Fibroblast of the conjunctiva (primary cell): ENCODE measurements at places on chromosomes 12 and 14.

GRCh38 chr14:33590891-33591630, 359.8 kb downstream of the EGLN3 start:
- no peak for DNase-seq

GRCh38 chr12:51421266-51421884, 3.3 kb upstream of the SLC4A8 start:
- peak; percentile 57 for DNase-seq

GRCh38 chr14:69274321-69274720, 14.4 kb downstream of the GALNT16 start:
- DNase-seq = no peak

GRCh38 chr14:60723116-60723906, 840 bp downstream of the SIX4 start:
- DNase-seq = no peak

- DNase-seq = no peak
These were observed 133.0 kb upstream of the FUT8 start for GRCh38 chr14:65279510-65279909.

DNA sequence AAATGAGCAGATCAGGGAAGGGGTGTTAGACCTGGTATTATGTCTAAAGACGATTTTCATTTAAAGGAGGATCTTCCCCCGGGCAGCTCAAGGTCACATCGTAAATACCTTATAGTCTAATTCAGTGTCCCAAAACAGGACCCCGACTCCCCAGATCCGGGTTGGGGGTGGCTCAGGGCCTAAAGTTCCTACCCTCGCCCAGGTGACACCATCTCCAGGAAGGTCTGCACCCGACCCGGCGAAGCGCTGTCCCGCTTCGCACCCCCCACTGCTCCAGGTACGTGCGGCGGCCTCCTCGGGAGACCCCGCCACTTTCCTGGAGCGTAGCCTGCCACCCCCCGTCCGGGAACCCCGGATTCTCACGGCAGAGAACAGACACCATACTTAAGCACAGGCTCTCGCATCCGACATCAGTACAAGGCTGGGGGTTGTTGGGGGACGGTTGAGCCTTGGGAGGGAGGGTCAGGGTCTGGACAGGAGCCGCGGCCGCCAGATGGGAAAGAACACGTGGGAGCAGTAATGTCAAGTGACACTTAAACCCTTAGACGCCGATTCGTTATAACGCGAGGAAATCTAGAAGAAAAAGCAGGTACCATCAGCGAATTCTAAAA, 556 bp downstream of the TIMM9 start:
- DNase-seq = peak; percentile 42

- no peak for DNase-seq
These were observed 378.3 kb upstream of the PRICKLE1 start for GRCh38 chr12:42967850-42968249.

DNA sequence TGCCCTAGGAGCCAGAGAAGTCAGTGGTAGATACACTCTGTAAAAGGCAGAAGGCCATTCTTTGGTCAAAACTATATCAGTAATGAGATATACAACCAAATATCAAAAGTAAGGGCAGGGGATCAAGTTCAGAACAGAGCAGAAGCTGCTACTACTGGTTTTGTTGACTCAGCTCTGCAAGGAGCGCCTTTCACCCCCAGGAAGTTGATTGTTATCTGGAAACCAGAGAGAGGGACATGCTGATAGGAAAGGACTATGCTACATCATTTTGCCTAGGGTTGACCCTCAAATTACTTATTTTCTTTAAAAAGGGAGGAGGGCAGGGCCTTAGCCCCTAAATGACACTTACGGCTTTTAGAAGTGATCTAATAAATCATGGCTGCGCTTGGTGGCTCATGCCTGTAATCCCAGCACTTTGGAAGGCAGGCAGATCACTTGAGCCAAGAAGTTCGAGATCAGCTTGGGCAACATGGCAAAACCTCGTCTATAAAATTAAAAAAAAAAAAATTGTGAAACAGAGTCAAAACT, 194.0 kb downstream of the KLHL28 start:
- no peak for DNase-seq

DNA sequence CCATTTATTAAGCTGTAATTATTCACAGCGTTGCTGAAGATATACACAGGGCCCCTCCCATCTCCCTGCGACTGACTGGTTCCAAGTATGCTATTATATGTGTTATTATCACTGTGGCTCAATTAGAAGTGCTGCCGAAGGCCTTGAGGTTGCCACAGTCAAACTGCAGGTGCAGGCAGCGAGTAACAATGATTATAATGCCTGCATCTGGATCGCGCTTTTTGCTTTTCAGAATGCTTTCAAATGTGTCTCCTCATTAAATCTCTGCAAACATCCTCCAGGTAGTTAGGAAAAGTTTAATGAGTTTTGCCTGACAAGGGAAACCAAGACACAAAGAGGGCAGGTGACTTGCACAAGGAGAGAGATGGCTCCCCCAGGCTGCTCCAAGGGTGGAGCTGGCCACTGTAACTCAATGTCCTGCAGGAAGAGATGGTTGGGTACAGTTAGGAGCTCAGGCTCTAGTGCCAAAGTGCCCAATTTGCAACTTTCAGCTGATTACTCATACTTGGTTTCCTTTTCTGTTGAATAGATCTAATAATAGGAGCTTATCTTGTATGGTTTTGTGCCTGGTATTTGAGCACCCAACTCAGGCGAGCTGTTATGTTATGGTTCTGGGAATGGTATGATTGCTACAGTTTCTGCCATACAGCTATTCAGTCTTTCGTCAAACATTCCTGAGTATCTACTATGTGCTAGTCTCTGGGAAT, 1.7 kb upstream of the SYNE3 start:
- DNase-seq = no peak

GRCh38 chr12:63849106-63849620, 4.7 kb downstream of the SRGAP1 start:
- DNase-seq = no peak

DNA sequence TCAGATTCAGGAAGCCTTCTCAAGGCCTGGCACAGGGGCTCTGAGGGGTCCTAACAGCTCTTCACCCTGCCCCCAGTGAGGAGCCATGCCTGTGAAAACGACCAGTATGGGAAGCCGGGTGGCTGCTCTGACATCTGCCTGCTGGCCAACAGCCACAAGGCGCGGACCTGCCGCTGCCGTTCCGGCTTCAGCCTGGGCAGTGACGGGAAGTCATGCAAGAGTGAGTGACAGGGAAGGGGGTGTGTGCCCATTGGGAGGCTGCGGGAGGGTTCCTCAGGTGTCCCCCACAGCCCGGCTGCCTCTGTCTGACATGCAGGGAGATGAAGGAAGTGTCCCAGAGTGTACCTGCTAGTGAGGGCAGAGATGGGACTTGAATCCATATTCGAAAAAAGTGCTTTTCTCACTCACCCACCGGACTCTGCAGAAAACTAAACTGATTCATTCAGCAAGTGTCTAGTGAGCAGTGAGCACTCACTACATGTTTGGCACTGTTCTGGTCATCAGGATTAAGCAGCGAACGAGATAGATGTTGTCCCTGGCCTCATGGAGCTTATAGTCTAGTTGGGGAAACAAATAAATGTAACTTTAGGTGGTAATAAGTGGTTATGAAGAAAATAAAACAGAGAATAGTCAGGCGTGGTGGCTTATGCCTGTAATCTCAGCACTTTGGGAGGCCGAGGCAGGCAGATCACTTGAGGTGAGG, 9.4 kb upstream of the LRP1-AS start:
- DNase-seq = no peak

DNA sequence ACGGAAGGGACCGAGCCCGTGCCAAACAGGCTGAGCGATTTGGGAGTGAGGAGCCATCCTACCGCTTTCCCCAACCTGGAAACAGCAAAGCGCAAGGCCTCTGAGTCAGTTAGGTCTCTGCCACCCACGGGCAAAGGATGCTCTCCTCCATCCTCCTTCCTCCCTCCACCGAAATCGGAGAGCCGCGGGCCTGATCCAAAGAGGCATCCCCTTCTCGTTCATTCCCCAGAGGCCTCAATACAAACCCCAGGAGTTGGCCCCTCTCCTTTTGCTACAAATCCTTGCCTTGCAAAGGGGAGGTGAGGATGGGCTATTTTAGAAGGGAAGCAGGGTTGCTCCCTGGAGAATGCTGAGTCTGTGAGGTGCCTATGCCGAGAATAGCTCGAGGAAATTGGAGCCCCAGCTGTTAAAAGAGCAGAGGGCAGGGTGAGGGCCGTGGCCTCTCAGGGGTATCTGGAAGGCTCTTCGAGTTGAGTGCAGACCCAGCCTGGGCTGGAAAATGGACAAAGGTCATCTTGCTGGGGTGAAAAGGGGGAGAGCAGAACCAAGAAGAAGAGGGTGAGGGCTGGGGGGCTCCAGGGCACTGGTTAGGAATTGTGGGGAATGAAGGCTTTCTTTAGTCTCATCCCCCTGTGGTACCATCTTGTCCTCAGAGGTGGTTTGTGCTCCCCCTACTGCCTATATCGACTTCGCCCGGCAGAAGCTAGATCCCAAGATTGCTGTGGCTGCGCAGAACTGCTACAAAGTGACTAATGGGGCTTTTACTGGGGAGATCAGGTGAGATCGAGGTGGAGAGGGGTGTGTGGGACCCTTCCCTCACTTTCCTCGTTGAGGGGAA, 1.1 kb downstream of the TPI1 start:
- no peak for DNase-seq

GRCh38 chr12:13534645-13535398, 338.3 kb downstream of the EMP1 start:
- peak; percentile 31 for DNase-seq

GRCh38 chr12:14850929-14851663, 7.8 kb upstream of the ART4 start:
- no peak for DNase-seq

DNA sequence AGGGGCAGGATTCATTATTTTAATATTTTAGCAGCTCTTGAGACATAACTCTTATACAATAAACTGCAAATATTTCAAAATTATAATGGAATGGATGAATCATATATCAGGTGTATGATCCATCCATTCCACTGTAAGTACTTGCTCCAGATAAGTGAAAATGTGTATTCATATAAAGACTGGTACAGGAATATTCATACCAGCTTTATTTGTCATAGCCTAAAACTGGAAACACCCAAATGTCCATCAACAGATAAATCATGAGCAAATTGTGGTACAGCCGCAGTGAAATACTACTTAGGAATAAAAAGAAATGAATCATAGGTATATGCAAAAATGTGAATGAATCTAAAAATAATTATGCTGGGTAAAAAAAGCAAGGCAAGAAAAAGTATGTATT, 263.6 kb upstream of the SYT10 start:
- DNase-seq = no peak

- no peak for DNase-seq
These were observed 30.4 kb downstream of the DLGAP5 start for GRCh38 chr14:55160989-55161388.

DNA sequence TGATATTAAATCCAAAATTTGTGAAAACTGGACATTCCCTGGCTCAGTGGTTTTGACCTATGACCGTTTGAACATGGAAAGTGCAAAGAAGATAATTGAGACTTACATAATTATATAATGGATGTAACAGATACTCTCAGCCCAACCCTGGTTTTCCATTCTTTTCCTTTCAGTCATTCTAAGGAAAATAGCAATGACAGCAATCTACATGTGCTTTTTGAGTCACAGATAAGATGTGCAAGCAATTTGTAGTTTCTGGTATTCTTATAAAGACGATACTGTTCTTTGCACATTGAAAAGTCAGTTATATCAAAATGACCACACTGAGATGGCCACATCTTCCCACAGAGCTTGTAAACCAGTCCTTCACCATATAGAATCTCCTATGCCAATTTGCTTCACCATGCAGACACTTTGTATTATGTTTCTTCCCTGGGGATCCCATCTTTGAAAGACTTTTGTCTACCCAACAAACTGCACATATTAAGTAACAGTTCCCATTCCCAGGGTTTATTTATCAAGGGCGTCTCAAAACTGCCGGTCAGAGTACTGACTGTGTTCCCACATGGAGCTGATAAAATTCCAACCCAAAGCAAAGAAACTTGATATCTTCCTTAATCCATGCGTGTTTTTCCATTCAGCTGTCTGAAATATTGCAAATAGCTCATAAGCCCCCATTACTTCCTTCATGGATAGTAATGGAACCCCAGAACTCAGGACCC, 34.8 kb downstream of the PLXNC1 start:
- no peak for DNase-seq

DNA sequence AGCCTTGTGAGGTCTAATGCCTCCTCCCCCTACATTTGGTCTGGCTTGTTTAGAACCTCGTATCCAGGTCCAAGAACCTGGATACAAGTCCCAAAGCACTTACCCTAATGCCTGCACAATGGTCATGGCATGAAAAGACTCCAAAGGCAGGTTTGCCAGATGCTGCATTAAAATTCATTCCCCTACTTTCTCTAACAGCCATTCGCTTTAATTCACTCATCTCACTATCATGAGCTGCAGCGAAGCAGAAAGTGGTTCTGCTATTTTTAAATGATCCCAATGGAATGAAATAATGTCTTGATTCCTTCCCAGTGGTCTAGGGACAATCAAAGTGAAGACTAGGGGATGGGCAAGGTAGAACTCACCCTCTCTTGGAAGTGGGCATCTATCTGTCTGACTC, 72.5 kb upstream of the MAX start:
- no peak for DNase-seq

DNA sequence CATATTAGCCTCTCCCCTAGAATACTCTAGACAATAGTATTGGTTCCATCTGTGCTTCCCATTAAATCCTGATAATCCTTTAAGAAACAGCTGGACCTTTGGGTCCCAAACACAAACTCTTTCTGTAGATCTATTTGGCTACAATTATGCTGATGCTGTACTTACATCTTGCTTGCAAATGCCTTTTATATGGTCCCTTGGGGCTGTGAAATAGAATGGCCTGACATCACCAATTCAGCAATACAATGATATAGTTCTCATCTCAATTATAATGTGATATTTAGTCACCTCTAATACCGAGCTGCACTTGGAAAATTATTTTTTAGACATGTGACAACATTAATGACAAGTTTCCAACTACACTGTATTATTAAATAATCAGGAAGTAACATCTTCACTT, 261.5 kb downstream of the SOX5 start:
- DNase-seq = no peak

- no peak for DNase-seq
These were observed 345.4 kb downstream of the MED13L start for GRCh38 chr12:115932066-115932465.

DNA sequence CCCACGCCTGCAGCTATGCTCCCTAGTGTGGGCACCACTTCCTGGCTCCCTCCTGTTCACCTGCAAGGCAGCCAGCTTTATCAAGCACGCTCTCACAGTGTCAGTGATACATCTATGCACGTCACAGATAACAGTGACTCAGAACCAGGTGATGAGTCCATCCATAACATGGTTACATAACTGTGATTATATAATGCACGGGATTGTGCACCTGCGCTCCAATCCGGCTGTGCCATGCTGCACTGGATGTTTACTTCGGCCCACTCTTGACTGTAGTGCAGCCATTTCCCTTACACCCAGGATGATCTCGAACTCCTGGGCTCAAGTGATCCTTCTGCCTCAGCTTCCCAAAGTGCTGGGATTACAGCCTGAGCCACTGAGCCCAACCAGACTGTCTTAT, 38.4 kb upstream of the CEP83 start:
- DNase-seq = no peak

DNA sequence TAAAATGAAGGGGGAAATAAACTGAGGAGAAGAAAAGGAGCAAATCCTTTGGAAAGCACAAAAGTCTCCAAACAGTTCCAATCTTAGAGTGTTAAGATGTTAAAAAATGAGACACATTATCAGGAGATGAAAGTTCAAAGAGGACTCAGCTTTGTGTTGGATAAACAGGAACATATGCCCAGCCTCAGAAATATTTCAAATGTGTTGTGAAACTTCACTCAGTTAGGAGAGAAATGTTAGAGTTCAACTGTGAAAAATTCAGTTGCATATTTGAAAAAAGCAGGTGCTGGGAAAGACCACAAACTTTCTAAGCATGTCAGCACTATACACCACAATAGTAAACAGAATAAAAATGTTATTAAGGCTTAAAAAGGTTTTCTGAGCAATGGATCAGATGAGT, 136.8 kb upstream of the PRKD1 start:
- no peak for DNase-seq

- DNase-seq = no peak
These were observed 192.3 kb downstream of the DPF3 start for GRCh38 chr14:72701605-72702004.
